ENCODE measurements at places on chromosomes 11 and 22.

DNA sequence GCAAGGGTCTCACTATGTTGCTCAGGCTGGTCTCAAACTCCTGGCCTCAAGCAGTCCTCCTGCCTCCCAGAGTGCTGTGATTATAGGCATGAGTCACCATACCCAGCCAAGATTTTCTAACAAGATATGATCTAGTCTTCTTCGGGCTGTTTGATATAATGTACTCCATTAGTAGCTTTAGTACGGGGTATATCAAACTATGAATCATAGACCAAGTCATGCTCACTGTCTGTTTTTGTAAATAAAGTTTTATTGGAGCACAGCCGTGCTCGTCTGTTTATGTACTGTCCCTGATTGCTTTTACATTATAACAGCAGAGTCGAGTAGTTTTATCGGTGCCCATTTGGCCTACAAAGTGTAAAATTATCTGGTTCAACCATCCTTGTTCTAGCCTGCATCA, 43.9 kb upstream of the GRIK4 start:
- H3K36me3 ChIP-seq, result peaks cover 86% of the 10 kb centered on the region
- H3K4me1 ChIP-seq, result no peaks in the 10 kb centered on the region
- no peak for DNase-seq
- H3K27ac ChIP-seq, result no peak overlapping the region
- H3K27me3 ChIP-seq, result no peaks in the 10 kb centered on the region

GRCh38 chr11:45444796-45445195, 158.7 kb upstream of the SYT13 start:
- no peaks in the 10 kb centered on the region for H3K36me3 ChIP-seq
- no peak overlapping the region for H3K27ac ChIP-seq
- DNase-seq, result no peak
- no peaks in the 10 kb centered on the region for H3K4me1 ChIP-seq

DNA sequence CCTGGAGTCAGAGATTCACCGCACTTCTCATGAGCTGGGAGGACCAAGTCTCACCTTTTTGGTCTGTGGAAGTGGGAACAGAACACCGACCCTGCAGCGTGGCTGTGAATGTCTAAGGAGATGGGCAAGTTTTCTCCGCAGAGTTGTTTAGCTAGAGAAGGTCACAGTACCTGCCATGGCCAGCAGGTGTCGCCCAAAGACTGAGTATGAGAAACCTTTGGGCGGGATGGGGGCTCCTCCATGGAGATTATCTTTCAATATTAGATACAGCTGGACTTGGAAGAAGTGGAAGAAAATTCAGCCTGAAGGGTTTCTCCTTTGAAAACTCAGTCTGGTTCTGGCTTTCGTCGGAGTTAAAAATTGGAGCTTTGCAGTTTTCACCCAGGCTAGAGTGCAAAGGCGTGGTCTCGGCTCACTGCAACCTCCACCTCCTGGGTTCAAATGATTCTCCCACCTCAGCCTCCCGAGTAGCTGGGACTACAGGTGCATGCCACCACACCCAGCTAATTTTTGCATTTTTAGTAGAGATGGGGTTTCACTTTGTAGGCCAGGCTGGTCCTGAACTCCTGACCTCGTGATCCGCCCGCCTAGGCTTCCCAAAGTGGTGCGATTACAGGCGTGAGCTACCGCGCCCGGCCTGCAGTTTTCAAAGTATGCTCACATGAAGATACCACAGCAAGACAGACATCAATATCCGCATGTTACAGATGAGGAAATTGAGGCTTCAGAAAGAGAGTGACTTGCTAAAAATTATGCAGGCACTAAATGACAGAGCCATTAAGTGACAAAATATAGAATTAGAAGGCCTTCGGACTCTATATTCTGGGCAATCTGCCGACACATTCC, 10.7 kb upstream of the DSCAML1 start:
- peak; percentile 65 for DNase-seq
- H3K27ac ChIP-seq, result no peak overlapping the region
- H3K4me1 ChIP-seq, result peaks cover 14% of the 10 kb centered on the region
- no peak overlapping the region for H3K4me3 ChIP-seq

GRCh38 chr11:73495731-73496130, 102.2 kb downstream of the FAM168A start:
- H3K36me3 ChIP-seq, result no peaks in the 10 kb centered on the region
- peaks cover 5% of the 10 kb centered on the region for H3K4me1 ChIP-seq
- no peaks in the 10 kb centered on the region for H3K27me3 ChIP-seq
- H3K27ac ChIP-seq, result no peak overlapping the region

GRCh38 chr22:36360011-36360410, 27.8 kb downstream of the MYH9 start:
- peaks cover 38% of the 10 kb centered on the region for H3K36me3 ChIP-seq
- H3K4me3 ChIP-seq, result no peak overlapping the region
- peak overlapping the region; percentile 90 for H3K27ac ChIP-seq
- DNase-seq, result no peak
